ENCODE measurements at places on chromosomes 1 and 21.

DNA sequence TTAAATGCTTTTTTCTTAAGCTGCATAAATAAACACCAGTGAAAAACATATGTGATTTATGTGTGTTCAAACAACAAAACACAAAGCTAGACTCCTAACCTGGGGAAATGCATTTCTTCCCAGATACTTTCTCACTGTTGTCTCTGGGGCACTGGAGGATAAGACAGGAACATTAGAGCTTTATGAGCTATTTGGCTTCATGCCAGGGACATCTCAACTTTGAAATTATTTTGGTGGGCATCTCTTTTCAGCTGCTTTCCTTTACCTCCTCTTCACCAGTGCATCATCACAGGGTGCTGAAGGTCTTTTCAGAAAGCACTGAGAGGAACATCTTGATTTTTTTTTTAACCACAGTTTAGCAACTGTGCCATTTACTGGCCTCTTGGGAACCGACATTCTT, 212.9 kb downstream of the DNM3 start:
- DNase-seq, result no peak

DNA sequence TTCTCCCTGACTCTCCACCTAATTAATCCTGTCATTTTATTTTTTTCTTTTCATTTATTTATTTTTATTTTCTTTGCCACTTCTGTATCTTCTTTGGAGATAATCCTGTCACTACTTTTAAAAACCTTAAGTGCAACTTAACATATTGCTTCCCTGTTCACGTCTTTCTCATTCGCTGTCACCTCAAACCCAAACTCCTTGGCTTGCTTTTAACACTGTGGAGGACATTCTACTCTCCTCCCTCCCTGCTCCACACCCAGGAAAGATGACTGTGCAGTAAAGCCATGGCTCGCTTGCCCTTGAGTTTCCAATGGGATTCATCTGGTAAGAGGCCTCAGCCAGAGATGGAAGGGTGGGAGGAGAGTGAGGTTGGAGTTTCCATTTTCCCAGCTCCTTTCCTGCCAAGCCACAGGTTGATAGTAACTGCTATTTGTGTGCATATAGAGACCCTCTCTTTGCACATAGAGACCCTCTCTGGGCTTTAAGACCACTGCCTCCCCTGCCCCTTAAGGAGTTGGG, 6.4 kb upstream of the BRWD1 start:
- no peak for DNase-seq

- DNase-seq, result no peak
Observed at GRCh38 chr1:65149351-65150107, 1.5 kb downstream of the AK4 start.

DNA sequence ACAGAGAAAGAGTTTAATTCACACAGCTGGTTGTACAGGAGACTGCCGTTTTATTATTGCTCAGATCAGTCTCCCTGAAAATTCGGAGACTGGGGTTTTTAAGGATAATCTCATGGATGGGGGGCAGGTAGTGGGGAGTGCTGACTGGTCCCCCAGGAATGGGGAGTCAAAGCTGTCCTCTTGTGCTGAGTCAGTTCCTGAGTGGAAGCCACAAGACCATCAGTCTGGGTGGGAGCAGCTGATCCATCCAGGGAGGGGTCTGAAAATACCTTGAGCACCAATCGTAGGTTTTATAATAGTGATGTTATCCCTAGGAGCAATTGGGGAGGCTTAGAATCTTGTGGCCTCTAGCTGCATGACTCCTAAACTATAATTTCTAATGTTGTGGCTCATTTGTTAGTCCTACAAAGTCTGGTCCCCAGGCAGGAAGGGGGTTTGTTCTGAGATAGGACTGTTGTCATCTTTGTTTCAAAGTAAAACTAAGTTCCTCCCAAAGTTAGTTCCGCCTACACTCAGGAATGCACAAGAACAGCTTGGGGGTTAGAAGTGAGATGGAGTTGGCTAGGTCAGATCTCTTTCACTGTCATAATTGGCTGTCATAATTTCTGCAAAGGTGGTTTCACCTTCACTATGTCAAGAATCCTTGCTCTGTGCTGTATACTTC, 50.3 kb downstream of the TRAF5 start:
- no peak for DNase-seq

GRCh38 chr1:44719318-44719717, 11.7 kb downstream of the RNU5D-1 start:
- DNase-seq, result no peak

DNA sequence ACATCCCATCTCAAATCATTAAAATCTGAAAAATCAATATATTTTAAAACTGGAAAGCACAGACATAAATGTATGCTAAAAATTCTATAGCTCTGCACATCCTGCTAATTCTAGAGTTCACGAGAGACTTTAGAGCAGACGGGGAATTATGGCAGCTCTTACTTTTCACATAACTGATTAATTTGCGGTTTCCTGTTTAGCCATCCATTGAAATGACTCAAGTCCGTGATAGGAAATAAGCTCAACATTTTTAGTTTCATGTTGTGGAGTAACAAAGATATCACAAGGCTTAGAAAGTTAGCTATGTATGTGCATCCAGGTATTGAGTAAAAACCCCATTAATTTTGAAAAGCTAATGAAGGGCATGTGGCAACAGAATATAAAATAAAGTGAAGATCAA, 123.2 kb downstream of the SMYD2 start:
- DNase-seq, result peak; percentile 71

- DNase-seq, result no peak
Observed at GRCh38 chr1:67342076-67342890, 34.6 kb downstream of the IL12RB2 start.

DNA sequence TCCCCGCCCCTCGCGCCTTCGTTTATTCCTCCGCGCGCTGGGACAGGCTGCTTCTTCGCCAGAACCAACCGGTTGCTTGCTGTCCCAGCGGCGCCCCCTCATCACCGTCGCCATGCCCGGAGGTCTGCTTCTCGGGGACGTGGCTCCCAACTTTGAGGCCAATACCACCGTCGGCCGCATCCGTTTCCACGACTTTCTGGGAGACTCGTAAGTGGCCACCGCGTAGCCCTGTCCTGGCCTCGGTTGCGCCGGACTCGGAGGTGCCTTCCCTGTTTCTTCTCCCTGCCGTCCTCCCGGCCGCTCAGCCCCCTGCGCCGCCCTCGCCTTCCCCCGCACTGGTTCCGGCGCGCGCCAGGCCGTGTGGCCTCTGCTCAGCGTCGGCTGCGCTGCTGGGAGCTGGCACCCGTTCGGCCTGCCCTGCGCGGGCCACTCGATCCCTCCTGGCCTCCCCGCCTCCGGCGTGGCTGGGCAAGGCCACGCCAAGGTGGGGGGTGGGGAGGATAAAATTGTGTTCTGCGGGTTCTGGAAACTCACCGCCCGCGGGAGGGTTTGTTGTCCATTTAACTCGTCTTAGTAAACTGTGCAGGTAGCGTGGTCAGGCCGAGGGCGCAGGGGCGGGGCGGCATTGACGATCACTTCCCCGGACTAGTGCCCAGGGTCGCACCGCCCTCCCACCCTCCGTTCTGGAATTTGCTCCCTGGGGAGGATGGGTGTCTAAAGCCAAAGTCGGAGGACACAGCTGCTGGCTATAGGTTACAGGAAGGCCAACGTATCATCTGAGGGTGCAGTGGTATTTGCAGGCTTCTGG, at the start of gene PRDX6:
Gene PRDX6, plus strand, starts transcription at position 50 of the 808 bp plus-strand sequence. Its CDS starts 63 bp downstream, at position 113.
- no peak for DNase-seq

DNA sequence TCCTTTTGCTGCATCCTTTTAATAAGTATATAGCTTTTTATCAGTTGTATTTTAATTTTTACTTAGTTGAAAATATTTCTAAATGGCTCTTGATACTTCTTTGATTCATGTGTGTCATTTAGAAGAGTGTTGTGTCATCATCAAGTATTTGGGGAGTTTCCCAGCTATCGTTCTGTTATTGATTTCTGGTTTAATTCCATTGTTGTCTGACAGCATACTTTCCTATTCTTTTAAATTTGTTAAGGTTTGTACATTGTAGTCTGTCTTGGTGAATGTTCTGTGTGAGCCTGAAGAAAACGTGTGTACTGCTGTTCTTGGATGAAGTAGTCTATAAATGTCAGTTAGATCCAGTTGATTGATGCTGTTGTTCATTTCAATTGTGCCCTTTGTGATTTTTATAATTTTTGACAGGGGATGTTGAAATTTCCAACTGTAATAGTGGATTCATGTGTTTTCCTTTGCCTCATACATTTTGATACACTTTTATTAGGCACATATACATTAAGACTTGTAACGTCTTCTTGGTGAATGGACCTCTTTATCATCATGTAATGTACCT, 24.8 kb downstream of the SDCCAG8 start:
- no peak for DNase-seq

GRCh38 chr1:156060937-156061636, at the start of gene RAB25:
Gene RAB25, plus strand, starts transcription at chr1:156061160. Its CDS starts 241 bp downstream, at chr1:156061401.
- no peak for DNase-seq

DNA sequence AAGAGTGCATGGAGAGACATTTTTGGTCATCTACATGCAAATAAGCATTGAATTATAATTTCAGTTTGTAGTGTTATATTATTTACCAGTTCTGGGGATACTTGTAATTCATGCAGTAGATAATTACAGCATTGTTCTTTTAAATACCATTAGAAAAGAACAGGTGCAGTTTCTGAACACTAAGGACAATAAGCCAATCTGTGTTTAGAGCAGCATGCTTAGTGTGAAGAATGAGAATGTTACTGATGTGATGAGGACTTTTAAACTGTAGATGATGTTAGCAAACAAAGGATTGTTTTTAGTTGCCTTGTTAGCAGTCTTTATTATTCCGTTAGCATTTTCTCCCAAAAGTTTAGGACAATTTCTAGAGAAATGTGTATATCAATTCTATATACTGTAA, 348.3 kb downstream of the BRINP3 start:
- no peak for DNase-seq
